Stimulated activated CD4-positive, alpha-beta T cell treated with anti-CD3 and anti-CD28 coated beads, TNF-alpha, amount 100 ng/mL, for 1 hour (primary cell): ENCODE measurements at places on chromosomes 7 and 10.

- DNase-seq, result no peak
Observed at GRCh38 chr10:71476228-71477011, 79.7 kb downstream of the CDH23 start.

GRCh38 chr7:154746571-154747360, 256.2 kb downstream of the PAXIP1 start:
- DNase-seq, result no peak

DNA sequence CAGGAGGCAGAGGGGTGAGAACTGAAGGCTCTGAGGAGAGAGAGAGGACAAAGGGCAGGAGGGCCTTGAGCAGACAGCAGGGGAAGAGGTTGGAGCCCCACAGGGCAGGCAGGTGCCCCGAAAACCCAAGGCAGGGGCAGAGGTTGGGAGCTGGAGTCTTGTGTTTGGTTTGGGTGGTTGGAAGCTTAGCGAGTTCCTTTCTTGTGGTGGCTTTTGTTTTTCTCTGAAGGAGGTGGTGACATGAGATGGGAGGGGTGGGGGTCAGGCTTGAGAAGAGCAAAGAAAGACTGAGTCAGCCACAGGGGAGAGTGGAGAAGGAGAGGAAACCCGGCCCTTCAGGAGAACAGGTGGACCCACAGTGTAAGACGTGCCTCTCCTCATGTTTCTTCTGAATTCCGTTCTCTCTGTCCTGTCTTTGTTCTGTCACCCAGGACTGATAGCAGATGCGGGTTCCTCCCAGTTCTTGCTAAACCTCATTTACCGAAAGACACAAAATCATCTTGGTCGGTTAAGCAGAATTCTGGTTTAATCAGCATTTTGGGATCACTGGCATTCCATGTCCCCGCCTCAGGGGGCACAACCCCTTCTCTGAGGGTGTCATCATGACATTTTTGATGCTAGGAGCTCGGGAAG, 95.3 kb downstream of the INSYN2A start:
- no peak for DNase-seq

DNA sequence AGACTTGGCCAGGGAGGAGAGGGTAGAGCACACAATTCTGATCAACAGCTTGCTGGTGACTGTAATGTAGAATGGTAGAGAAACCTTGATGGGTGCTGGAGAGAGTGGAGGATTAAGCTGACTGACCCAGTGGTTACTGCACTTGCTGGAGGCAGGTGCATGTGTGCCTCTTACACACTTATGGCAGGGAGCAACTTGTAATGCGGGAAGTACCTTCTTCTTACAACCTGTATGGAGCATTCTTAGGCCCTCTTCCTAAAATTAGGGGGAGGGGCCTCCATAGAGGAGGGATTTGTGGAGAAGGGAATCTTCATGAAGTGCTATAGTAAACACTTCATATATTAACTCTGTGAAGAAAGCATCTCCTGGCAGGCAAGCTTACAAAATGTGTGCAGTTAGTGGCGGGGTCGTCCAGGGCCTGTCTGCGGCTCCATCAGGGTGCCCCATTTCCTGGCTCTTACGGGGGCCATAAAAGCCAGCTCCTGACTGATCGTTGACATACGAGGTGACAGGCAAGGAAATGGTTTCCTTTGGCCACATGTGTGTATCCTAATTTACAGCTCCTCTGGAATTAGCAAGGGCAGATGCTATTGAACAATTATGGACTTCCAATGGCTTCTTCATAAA, 113.5 kb downstream of the RTKN2 start:
- DNase-seq, result no peak

- DNase-seq, result no peak
Observed at GRCh38 chr10:109386921-109387320, 536.4 kb downstream of the XPNPEP1 start.

DNA sequence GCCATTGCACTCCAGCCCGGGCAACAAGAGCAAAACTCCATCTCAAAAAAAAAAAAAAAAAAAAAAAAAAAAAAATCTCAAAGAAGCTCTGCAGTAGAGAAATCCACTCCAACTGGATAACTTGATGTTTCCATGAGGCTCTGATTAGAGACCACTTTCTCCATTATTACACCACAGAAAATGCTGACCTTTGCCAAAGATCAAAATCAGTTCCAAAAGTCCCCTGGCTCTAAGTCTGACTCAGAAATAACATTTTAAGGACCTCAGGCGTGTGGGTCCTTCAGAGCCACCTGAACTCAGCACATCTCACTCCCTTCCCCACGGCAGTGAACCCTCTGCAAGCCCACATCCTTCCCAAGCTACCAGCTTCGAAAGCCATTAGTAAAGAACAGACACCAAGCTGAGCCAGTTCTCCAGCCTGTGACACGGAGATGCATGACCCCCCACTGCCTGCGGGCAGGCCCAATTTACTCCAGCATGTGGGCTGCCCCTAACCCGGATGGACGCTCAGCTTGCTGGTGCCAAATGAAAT, 13.8 kb upstream of the TMEM120A start:
- DNase-seq, result no peak

DNA sequence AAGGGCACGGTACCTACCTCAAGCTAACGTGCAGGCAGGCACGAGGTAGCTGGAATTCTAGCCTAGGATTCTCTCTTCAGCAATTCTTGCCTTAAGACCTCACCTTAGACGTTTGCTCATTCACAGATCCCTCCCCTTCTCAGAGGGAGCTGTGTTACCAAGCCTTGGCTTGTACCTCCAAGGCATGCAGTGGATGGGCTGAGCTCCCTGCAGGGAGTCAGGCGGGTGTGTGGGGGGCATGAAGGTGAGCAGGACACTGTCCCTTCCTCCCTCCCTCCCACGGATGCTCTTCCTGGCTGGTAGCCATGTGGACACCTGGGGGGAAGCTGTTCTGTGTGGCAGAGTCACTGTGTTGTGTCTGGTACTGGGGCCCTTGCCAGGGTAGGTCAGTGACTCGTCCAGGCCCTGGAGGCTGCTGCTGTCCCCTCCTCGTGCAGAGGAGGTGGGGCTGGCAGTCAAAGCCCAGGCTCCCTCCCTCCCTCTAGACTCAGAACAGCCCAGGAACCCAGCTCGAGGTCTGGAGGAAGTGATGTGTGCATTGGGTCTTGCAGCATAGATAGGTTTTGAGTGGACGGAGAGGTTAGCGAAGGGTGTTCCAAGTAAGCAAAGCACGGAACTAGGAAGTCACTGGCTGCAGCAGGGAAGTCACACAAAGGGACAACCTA, 222.2 kb upstream of the SH2B2 start:
- DNase-seq, result no peak

- no peak for DNase-seq
Observed at GRCh38 chr10:110859973-110860376, 11.8 kb upstream of the PDCD4 start.

- DNase-seq, result no peak
Observed at GRCh38 chr7:22860784-22861482, 38.3 kb upstream of the TOMM7 start.

- no peak for DNase-seq
Observed at GRCh38 chr10:70425096-70425495, 16.4 kb downstream of the NODAL start.

- no peak for DNase-seq
Observed at GRCh38 chr10:79490400-79491142, 21.8 kb upstream of the EIF5AL1 start.

DNA sequence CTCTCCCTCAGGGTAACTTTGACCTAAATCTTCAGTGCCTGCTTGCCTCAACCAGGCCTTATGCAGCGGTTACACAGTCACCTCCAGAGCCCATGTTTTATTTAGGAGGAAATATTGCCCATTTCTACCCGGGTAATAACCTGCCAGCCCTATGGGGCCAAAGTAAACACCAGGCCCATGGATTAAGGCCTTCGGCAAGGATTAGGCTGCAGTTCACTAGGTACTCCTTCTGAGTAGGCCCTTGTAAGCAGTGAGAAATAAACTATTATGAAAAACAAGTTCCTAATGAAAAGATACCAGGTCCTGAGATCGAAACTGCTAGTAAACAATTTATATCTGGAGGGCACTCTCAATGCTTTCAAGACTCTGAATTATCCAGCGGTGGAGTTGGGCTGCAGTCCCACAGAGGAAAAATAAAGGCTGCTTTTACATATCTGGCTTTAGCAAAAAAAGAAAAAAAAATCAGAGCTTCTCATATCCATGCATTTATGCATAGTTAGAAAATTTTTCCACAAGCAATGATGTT, 3.7 kb upstream of the HOXA10 start:
- DNase-seq, result no peak

- no peak for DNase-seq
Observed at GRCh38 chr10:106500041-106500924, 664.2 kb downstream of the SORCS1 start.
